ENCODE measurements at places on chromosomes 5 and 9.

- no peak for DNase-seq
Measured at GRCh38 chr5:140117523-140117922, 3.6 kb downstream of the PURA start.

DNA sequence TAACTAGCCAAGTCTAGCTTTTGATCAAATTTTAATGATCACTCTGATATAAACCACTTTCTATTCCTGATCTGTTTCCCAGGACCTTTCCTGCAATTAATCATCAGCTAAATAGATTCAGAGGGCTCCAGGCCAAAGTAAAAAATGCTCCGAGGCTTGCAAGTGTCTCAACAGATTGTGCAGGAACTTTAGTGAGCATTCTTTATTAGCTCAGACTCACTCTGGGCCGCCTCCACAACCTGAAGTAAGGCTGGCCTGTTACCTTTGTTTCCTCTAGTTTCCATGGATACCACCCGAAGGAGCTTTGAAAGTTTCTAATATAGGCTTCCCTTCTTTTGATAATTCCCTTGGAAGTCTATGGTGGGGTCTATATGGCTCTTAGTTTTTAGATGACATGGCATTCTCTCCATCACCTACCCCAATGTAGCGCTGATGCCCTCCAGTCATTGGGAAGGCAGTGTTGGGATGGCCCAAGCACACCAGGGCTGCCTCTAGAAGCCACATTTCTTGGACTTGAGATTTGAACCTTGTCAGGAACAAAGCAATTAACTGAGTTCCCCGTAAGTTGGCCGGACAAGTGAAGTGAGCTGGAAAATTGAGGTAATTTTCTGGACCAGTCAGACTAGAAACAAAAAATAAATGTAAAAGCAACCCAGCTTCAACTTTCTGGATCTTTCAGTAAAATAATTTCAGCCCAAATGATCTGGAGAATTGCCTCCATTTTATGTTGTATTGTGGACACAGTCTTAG lies 97.6 kb upstream of the LHFPL2 start:
- DNase-seq, result no peak

GRCh38 chr9:36867241-36867640 lies 166.8 kb downstream of the PAX5 start:
- no peak for DNase-seq

DNA sequence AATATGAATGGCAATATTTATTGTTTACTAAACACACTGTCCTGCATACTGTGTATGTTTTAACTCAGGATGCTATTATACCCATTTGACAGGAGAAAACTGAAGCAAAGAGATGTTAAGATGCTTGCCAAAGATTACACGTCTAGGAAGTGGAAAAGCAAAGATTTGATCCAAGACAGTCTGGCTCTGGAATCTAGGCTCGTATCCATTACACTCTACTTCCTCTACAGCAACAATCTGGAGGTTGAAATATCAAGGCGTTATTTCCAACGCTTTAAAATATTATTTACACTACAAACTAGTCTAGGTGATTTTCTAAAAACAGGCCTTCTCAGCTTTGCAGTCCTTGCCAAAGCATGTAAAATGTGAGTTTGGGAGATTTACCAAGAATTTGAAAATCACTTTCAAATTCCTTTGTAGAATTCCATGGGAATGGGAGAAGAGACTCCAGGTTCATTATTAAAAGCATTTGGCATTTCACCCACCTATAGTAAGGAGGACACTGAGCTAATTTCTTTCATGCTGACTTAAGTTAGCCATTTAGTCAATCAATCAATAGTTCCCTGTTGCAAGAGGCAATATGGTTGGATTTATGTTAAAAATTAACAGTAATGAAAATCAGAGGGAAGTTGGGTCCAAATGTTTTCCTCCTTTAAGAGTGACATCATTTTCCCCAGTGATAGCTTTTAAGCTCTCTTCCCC lies 356.3 kb upstream of the SMARCA2 start:
- no peak for DNase-seq

- DNase-seq, result no peak
Measured at GRCh38 chr5:154999865-155000264, 13.7 kb upstream of the KIF4B start.

GRCh38 chr5:149433524-149434131 lies 54.5 kb upstream of the IL17B start:
- no peak for DNase-seq

- DNase-seq, result no peak
Measured at GRCh38 chr9:34956648-34957047, 1.4 kb upstream of the PHF24 start.

DNA sequence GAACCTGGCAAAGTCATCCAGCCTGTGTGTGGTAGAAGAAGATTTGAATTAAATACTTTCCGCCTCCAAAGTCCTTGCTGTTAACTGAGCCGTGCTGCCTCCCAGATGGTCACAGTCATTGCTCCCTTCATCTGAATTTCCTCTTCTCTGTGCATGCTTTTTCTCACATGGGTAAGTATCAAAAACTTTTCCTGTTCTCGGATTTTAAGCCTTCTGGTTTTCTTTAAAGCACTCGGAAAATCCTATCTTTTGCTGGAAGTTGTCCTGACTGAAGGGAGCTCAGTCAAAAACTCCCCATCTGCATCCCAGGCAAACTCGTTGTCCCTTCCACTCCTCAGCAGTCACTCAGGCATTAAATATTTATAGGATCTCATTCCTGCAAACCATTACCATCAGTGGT lies 290.0 kb upstream of the PIK3R1 start:
- no peak for DNase-seq

DNA sequence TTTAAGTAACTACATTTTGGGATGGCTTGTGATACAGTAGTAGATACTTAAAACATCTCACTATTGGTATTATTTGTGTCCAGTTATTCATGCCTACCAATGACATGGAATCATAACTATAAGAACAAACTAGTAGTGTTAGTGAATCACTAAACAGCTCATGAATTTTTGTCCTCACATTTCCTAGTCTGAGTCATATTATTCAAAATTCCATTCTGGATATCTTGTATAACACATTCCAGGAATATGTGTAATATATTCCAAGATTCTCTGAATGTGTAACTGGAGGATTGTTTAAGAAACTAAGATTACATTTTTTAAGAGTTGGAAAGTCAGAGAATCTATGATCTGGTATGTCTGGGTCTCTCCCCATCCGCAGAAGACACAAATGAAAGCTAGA lies 565.3 kb upstream of the ZNF608 start:
- DNase-seq, result peak; percentile 95

DNA sequence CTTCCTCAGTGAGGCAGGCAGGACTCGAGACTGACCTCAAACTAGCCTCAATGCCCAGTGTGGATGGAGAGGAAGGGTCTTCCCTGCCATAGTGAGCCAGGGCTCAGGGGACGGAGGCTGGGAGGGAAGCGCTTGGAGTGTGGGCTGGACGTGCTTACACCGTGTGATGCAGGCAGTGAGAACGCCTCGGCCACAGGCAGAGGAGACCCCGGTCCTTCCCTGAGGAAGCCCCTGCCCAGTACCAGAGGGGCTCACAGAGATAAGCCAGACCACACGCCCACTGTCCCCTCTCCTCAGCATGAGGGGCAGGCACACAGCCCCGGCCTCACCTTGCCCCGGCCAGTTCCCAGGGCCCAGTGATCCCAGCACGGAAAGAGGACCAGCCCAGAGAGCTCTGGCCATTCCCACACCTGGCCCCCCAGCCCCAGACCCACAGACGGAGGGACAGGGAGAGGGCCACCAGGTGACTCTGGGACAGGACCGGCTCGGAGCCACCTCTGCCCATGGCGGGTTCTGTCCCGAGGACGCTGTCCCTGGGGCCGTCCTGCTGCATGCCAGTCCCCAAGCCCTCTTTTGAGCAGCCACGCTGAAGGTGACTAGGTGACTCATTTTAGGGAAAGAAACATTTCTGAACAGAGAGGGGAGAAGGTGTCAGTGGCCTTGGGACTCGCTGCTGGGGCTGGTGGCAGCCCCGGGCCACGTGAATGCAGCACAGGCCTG lies 6.0 kb upstream of the NSMF start:
- no peak for DNase-seq

- no peak for DNase-seq
Measured at GRCh38 chr5:168809218-168809617, 230.1 kb upstream of the PANK3 start.

- no peak for DNase-seq
Measured at GRCh38 chr5:83715236-83716065, 5.2 kb downstream of the HAPLN1 start.

GRCh38 chr5:76805821-76806505 lies 12.9 kb upstream of the F2RL1 start:
- peak; percentile 98 for DNase-seq

GRCh38 chr5:92504346-92504745 lies 1076.7 kb downstream of the NR2F1-AS1 start:
- DNase-seq, result peak; percentile 17

DNA sequence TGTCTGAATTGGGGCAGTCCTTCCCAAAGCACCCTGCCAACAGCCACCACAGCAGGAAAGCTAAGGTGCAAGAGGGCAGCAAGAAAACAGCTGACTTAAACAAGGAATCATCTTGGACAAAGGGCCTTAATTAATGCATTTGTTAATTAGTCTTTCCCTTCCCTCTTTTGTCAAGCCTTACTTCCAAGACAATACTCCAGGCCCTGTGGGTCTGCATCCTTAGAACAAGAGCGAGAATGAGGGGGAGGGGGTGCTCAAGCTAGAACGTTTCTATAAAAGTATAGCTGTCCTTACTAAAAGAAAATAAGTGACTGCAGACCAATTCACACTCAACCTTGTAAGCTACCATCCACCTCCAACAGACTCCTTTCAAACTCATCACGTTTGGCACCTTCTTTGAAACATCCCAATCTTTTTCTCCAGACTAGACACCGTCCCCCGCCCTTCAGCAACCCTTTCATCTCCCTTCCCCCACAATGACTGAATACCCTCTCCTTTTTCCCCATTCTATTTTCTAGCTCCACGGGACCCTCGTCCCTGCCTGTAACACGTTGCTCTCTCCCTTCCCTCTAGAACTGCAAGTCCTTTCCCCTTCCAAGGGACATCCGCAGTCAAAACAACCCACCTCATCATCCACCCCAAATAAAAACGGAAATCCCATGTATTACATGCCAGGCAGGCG lies 85.7 kb upstream of the RNF38 start:
- no peak for DNase-seq

DNA sequence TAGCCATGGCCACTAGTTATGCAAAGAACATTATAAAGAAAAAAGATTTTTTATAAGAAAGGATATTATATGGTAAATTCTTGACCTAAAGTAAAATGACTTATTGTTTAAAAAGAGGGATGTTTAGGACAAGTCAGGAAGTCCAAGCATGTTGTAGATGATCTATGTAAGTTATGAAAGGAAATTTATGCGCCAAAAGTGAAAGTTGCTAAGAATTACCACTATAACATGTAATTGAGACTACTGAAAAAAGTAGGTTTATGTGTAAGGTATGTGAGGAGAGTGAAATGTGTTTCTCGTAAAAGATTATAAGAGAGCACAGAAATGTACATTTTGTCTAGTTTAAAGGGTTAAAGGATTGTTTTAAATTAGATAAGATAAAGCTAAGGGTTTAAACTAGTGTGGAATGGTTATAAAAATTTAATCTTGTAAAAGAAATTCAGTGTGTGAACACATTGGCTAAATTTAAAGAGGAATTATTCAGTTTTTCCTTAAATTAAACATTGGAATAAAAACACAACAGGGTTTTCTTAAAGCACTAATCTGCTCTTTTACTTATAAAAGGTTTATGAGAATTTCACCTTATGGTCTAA lies 1100.4 kb upstream of the EDIL3 start:
- peak; percentile 14 for DNase-seq

GRCh38 chr5:175257847-175258194 lies 186.2 kb downstream of the DRD1 start:
- DNase-seq, result no peak

DNA sequence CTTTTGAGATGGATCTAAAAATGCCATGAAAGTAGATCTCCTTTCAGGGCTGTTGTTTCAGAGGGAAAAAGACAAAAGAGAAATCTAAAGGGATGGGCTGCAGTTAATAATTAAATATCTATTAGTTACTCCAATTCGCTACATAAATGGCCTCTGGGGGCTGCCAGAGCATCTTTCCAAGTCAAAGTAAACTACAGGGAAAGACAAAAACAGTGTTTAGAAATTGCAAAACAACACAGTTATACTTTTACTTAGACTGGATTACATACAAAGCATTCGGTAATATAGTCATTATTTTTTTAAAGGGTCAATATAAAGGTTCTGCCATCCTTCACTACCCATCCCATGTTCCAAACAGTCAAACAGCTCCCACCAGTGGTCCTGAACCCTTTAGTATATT lies 853.5 kb upstream of the DMAC1 start:
- no peak for DNase-seq

DNA sequence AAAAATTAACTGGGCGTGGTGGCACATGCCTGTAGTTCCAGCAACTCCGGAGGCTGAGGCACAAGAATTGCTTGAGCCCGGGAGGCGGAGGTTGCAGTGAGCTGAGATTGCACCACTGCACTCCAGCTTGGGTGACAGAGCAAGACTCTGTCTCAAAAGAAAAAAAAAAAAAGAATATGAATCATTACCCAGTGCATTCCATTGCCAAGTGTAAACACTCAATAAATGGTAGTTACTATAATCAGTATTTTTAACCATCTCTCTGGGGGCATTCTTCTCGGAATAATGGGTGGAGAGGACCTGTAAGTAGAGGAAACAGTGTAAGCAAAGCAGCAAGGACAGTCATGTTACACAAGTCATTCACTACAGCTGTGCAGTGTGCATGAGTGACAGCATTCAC lies 13.8 kb upstream of the RANBP17 start:
- DNase-seq, result peak; percentile 66

DNA sequence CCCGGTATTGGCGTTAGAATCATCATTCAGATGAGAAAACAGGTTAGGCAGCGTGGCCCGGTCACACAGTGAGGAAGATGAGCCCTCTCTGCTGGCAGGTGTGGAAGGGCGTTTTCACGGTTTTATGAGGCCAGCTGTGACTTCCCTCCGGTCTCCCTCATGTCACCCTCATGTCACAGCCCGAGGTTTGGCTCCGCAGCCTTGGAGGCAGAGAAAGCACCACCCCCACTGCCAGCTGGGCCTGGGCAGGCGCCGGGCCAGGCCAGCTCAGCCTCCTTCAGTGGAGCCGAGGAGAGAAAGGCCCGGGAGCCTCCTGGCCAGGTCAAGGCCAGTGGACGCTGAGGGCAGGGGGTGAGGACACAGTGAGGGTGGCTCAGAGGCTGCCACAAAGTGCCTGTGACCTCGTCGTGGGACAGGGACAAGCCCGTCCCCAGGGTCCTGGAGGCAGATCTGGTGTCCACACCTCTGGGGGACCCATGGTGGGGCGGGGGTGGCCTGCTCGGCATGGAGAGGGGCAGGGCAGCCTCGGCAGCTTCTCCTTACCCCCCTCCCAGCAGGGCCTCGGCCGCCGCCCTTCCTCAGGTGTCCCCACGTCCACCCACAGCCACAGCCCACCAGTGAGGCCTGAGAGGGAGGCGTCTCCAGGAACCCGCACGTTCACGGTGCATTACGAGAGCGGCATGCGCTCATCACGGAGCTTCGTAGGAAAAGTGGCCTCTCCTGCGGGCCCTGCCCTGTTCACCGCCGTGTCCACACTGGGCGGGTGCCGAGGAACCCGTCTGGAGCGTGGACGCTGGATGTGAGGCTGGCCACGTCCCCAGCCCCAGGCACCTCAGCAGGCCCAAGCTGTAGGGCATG lies 32.2 kb downstream of the EXD3 start:
- DNase-seq, result no peak

Measured in ELR (cell line).